ENCODE measurements at places on chromosomes 1 and 21.

- DNase-seq = no peak
These were observed 3.0 kb downstream of the TAS1R2 start for GRCh38 chr1:18856435-18856834.

DNA sequence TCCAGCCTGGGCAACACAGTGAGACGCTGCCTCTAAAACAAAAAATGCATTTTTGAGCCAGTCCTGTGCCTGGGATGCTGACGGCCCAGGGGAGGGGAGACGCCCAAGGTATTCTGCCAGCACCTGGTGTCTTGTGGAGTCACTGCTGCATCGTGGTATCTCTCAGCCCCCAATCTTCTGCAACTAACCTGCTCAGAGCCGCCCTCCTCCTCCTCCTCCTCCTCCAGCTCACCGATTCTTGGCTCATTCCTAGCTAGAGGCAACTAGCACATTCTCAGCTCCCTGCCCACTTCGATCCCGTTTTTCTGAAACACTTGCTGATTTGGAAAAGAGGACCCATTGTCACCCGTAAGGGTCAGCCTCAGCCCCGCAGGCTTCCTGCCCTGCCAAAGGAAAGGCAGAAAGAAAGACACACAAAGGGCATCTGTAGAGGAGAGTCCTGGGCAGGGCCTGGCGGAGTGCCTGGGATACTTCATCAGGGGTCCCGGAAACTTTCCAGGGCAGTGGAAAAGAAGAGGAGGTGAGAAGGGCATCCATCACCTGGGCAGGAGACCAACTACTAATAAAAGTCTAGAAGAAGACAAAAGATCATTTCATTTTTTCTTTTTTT is 20.7 kb downstream of the GPR157 start:
- DNase-seq = no peak

GRCh38 chr1:231317306-231318014 is 20.2 kb downstream of the EXOC8 start:
- no peak for DNase-seq

DNA sequence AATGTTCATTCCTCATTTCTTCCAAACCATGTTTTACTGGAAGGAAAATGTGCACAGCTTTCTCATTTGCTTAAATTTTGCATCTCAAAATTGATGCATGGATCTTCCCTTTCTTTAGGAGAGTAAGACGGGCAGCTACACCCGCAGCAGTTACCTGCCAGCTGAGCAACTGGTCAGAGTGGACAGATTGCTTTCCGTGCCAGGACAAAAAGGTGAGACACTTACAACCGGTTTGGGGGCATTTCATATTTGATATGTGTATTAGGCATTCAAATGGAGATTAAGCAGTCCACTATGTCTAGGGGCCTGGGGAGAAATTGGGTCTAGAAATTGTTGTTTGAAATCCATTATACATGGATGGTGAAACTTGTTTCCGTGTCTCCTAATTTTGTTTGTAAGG is 12.9 kb downstream of the C8A start:
- DNase-seq = no peak

GRCh38 chr21:36433059-36433709 is 46.7 kb downstream of the CLDN14 start:
- DNase-seq = no peak

DNA sequence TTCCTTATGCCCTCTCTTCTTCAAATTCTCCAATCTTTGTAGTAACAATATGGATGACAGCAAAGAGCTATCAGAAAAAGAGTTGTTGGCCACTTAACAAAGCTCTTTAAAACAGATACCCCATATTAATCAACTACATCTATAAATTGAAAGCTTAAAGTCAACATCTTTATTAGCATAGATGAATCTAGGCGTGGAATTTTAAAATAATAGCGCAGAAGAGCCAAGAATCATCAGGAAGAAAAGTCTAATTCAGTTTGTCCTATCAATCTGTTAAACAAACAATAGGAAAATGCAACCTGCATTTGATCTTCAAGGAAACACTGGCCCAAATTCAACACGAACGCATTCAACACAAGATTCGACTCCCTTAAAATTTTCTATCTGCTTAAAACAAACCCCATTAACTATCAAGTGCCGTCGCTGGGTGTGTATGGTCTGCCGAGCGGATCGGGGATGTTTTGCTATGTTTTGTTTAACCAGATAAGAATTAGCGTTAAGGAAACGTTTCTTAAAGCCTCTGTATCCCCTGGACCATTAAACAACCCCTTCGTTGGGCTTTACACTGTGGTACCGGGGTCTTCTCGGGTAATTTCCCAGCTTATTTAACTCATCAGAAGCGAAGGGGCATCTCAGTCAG is 1.0 kb downstream of the LYST start:
- peak; percentile 15 for DNase-seq

GRCh38 chr1:57378534-57378933 is 45.3 kb downstream of the DAB1 start:
- DNase-seq = no peak
